ENCODE measurements at places on chromosomes 11 and 22. TPM values are rescaled to one million over a fixed set of nuclear protein-coding genes. Genes with fewer than 3 reads are reported as not detected.

DNA sequence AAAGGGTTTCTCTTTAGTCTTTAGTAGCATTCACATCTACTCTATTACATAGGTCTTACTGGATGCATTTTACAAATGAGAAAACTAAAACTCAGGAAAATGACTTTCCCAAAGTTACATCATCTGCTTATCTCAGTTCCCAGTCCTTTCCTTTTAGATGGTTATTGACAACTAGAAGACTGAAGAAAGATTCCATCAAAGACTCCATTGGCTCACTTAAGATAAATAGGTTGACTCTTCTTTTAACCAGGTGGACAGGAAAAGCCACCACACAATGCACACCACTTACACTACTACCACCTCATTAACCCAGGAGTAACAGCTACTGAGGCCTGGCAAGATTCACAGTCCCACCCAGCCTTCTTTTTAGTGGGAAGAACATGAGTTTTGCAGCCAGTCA, 123.6 kb downstream of the TRIM44 start:
- no peak overlapping the region for H3K4me3 ChIP-seq
- DNase-seq = no peak
- no peaks in the 10 kb centered on the region for H3K27me3 ChIP-seq
- H3K4me1 ChIP-seq = no peaks in the 10 kb centered on the region
- H3K36me3 ChIP-seq = no peaks in the 10 kb centered on the region
- no peak overlapping the region for H3K27ac ChIP-seq

GRCh38 chr11:19392321-19392720, 151.6 kb upstream of the E2F8 start:
- no peak for DNase-seq
- no peaks in the 10 kb centered on the region for H3K4me1 ChIP-seq
- no peak overlapping the region for H3K27ac ChIP-seq
- no peaks in the 10 kb centered on the region for H3K36me3 ChIP-seq
- no peaks in the 10 kb centered on the region for H3K27me3 ChIP-seq

Gene ANGPTL5
- 0.33 TPM for total RNA-seq

DNA sequence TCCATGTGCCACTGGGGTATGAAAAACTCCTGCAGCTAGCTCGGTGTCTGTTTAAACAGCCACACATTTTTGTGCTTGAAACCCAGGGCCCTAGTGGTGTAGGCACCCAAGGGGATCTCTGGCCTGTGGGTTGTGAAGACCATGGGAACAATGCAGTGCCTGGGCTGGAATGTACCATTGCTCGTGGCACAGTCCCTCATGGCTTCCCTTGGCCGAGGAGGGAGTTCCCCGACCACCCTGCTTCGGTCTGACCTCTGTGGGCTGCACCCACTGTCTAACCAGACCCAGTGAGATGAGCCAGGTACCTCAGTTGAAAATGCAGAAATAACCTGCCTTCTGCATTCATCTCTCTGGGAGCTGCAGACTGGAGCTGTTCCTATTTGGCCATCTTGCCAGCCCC, 214.0 kb downstream of the TRPC6 start:
- no peaks in the 10 kb centered on the region for H3K27me3 ChIP-seq
- no peaks in the 10 kb centered on the region for H3K4me1 ChIP-seq
- H3K4me3 ChIP-seq = no peak overlapping the region
- H3K27ac ChIP-seq = no peak overlapping the region
- H3K36me3 ChIP-seq = no peaks in the 10 kb centered on the region

- no peaks in the 10 kb centered on the region for H3K27me3 ChIP-seq
- no peaks in the 10 kb centered on the region for H3K36me3 ChIP-seq
- no peak for DNase-seq
- H3K4me1 ChIP-seq = no peaks in the 10 kb centered on the region
- H3K4me3 ChIP-seq = no peak overlapping the region
Measured at GRCh38 chr22:25764270-25765015, 22.5 kb downstream of the MYO18B start.

DNA sequence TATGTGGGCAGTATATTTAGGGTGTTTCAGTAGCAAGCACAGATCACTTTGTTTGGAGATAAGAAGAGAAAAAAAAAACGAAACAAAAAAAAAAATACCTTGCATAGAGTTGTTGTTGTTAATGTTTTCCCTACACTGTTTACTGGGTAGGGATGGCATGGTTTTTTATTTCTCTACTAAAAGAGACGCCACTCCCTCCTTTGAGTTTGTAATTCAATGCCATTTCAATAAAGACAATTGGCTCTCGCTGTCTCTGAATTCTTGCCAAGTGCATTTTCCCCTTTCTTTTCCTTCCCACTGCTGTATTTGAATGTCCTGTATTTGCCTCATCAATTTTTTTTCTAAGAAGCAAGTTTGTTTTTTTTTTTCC, 213.9 kb upstream of the UBASH3B start:
- peak overlapping the region; percentile 50 for H3K4me3 ChIP-seq
- H3K36me3 ChIP-seq = no peaks in the 10 kb centered on the region
- H3K27me3 ChIP-seq = no peaks in the 10 kb centered on the region
- no peak for DNase-seq
- no peaks in the 10 kb centered on the region for H3K4me1 ChIP-seq
- H3K27ac ChIP-seq = peak overlapping the region; percentile 54

GRCh38 chr11:31218847-31219246, 150.7 kb downstream of the DCDC1 start:
- H3K27me3 ChIP-seq = no peaks in the 10 kb centered on the region
- no peak overlapping the region for H3K27ac ChIP-seq
- H3K4me1 ChIP-seq = no peaks in the 10 kb centered on the region

Gene KCTD14
- total RNA-seq = 0.64 TPM

Gene OR2D2
- total RNA-seq = 0.44 TPM

- H3K4me1 ChIP-seq = no peaks in the 10 kb centered on the region
- no peak overlapping the region for H3K27ac ChIP-seq
- H3K36me3 ChIP-seq = no peaks in the 10 kb centered on the region
- no peak overlapping the region for H3K4me3 ChIP-seq
Measured at GRCh38 chr11:73582653-73583052, 15.3 kb downstream of the FAM168A start.

GRCh38 chr11:33733980-33734379, 2.2 kb downstream of the CD59 start:
- DNase-seq = no peak
- H3K4me1 ChIP-seq = peaks cover 13% of the 10 kb centered on the region
- no peaks in the 10 kb centered on the region for H3K36me3 ChIP-seq
- H3K27ac ChIP-seq = peak overlapping the region; percentile 96
- H3K27me3 ChIP-seq = no peaks in the 10 kb centered on the region

DNA sequence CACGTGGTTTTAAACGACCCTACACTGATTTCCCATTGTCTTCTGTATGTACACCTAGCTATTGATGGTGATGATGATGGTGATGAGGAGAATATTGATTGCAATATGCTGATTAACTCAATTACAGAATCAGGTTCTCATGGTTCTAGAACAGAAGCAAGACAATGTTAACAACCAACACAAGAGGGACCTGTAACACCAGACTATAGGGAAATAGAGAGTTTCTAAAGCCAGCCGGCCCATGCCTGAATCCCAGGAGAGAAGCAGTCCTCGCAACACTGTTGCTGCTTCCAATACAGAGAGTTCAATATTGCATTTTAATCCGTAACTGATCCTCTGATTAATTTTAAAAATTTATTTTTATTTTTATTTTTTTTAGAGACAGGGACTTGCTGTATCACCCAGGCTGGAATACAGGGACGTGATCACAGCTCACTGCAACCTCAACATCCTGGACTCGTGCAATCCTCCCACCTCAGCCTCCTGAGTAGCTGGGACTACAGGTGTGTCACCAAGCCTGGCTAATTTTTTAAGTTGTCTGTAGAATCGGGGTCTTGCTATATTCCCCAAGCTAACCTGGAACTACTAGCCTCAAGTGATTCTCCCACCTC, 22.2 kb upstream of the UBASH3B start:
- no peaks in the 10 kb centered on the region for H3K4me1 ChIP-seq
- DNase-seq = no peak
- H3K27ac ChIP-seq = no peak overlapping the region
- no peaks in the 10 kb centered on the region for H3K27me3 ChIP-seq

Gene SNX19
- total RNA-seq = 100 TPM

- H3K4me3 ChIP-seq = peak overlapping the region; percentile 52
- H3K27ac ChIP-seq = peak overlapping the region; percentile 38
- no peaks in the 10 kb centered on the region for H3K27me3 ChIP-seq
- DNase-seq = no peak
- H3K36me3 ChIP-seq = no peaks in the 10 kb centered on the region
Measured at GRCh38 chr11:94740083-94741021, 27.8 kb upstream of the AMOTL1 start.

- H3K4me1 ChIP-seq = no peaks in the 10 kb centered on the region
- H3K27me3 ChIP-seq = no peaks in the 10 kb centered on the region
- no peak for DNase-seq
- H3K27ac ChIP-seq = no peak overlapping the region
- H3K36me3 ChIP-seq = no peaks in the 10 kb centered on the region
- no peak overlapping the region for H3K4me3 ChIP-seq
Measured at GRCh38 chr11:88384004-88384668, 46.6 kb upstream of the CTSC start.

DNA sequence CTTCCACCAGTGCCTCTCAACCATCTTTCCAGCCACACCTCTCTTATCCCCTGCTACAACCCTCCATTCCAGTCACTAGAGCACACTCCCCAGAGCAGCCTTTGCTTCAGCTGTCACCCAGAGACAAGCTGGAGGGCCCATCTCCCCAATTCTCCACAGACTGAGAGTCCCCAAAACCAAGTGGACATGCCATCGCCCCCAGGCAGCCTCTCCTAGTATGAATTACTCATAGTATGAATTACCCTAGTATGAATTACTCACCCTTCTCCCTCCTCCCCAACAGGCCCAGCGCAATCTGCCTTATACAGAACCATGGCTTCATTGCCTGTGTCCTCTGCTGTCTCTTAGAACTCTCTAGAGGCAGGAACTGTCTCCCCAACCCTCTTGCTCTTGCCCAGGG, 24.8 kb downstream of the MYH9 start:
- no peak for DNase-seq
- no peaks in the 10 kb centered on the region for H3K27me3 ChIP-seq
- peak overlapping the region; percentile 92 for H3K27ac ChIP-seq

GRCh38 chr11:35151241-35151640, 12.3 kb downstream of the CD44 start:
- H3K4me1 ChIP-seq = no peaks in the 10 kb centered on the region
- DNase-seq = no peak
- H3K27ac ChIP-seq = peak overlapping the region; percentile 49
- no peaks in the 10 kb centered on the region for H3K36me3 ChIP-seq

Gene ART1
- total RNA-seq = not detected

DNA sequence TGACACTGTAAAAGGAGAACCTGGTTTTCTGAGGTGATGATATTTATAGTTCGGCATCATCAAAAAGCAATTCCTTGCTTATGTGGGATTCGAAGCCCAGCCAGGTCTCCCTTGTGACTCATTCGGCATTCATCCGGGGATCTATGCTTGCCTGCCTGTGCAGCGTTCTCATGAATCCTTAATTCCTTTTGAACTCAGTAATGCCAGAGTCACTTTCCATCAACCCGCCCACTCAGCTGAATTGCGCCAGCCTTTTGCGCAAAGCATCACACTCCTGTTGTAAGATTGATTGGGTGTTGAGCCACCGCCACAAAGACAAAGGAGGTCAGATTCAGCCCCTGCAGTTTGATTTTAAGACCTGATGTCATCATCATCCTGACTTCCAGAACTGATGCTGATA, 128.6 kb downstream of the SLC17A6 start:
- H3K27ac ChIP-seq = no peak overlapping the region
- H3K4me1 ChIP-seq = no peaks in the 10 kb centered on the region
- no peaks in the 10 kb centered on the region for H3K36me3 ChIP-seq
- DNase-seq = no peak
- no peak overlapping the region for H3K4me3 ChIP-seq

DNA sequence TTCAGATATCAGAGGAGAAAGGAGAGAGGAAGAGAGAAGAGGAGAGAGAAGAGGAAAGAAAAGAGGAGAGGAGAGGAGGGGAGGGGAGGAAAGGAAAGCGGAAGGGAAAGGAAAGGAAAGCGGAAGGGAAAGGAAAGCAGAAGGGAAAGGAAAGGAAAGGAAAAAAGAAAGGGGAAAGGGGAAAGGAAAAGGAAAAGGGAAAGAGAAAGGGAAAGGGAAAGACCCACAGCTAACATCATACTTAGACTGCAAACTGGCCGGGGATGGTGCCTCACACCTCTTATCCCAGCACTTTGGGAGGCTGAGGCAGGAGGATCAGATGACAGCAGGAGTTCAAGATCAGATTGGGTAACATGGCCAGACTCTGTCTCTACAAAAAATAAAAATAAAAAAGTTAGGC, 11.4 kb downstream of the CHEK2 start:
- no peak overlapping the region for H3K4me3 ChIP-seq
- H3K27ac ChIP-seq = no peak overlapping the region
- DNase-seq = no peak
- H3K36me3 ChIP-seq = no peaks in the 10 kb centered on the region
- H3K4me1 ChIP-seq = no peaks in the 10 kb centered on the region

- DNase-seq = no peak
- H3K4me1 ChIP-seq = no peaks in the 10 kb centered on the region
- no peak overlapping the region for H3K27ac ChIP-seq
- no peaks in the 10 kb centered on the region for H3K36me3 ChIP-seq
Measured at GRCh38 chr11:47856186-47856585, 8.0 kb upstream of the NUP160 start.

DNA sequence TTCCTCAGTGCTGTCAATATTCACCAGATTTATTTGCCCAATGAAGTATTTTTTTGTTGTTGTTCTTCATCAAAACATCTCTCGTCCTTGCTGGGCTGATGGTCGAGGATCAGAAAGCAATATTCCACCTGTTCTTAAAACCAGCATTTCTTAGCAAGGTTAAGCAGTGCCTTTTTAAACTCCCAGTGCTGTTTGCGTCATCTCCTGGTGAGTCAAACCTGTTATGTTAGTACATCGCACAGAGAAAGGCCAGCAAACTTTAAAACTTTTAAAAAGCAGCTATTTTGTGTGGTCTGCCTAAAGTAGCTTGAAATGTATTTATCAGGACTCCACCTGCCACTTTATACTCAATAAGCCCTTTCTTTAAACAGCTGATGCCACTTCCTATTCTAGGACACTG, 802.0 kb downstream of the KCNA4 start:
- no peak overlapping the region for H3K4me3 ChIP-seq
- no peak overlapping the region for H3K27ac ChIP-seq
- H3K36me3 ChIP-seq = no peaks in the 10 kb centered on the region
- H3K4me1 ChIP-seq = no peaks in the 10 kb centered on the region
- no peaks in the 10 kb centered on the region for H3K27me3 ChIP-seq
- DNase-seq = no peak

DNA sequence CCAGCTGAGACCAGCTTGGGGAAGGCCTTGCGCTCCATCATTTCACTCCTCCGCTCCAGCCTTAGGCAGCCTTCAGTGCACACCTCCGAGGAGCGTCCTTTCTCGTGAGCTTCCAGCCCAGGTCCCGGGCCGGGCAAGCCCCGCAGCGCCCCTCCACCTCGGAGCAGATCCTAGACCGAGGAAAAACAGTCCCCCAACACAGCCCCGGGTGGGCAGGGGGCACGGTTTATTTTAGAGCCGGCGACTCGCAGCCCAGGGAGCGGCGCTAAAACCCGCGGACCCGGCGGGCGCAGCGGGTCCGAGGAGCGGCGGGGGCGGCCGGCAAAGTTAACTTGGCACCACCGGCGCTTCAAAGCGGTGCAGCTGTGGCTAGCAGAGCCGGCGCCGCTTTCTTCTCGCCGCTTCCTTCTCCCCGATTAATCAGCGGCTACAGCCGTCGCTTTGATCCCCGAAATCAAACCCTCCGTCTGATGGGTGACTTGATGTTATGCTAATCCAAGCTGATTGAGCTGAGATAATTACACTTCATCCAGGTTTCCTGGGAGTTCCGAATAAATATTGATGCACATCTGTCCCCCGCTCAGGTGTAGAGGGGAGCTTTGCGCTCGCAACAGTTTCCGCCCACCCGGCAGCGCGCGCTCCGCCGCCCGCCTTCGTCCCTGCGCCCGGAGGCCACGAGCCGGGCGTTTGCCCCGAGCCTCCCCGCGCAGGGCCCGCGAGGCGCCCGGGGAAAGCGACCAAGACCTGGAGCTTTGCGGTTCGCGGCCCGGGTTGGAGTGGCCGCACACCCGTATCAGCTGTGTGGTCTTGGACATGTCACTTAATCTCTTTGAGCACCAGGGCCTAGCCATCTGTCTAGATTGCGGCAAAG, 192.7 kb downstream of the BUD13 start:
- no peak for DNase-seq
- H3K4me1 ChIP-seq = no peaks in the 10 kb centered on the region
